ENCODE measurements at places on chromosomes 2 and 18.

DNA sequence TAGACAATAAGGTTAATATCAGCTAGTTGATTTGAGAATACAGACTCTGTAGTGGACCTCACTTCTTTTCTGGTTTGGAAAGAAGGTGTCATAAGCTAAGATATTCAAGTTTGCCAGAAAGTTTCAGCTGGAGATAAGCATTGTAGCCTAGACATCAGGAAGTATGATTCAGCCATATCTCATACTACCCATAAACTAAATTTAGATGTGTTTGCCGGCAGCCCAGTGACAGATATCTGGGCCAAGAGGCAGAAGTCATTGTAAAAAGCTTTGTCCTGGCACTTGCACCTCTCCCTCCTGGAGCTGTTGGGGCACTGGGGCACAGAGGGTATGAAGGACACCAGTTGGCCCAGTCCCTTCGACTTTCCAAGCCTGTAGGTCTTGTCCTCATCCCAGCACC lies 128.0 kb downstream of the EPHA4 start:
- no peak for DNase-seq

DNA sequence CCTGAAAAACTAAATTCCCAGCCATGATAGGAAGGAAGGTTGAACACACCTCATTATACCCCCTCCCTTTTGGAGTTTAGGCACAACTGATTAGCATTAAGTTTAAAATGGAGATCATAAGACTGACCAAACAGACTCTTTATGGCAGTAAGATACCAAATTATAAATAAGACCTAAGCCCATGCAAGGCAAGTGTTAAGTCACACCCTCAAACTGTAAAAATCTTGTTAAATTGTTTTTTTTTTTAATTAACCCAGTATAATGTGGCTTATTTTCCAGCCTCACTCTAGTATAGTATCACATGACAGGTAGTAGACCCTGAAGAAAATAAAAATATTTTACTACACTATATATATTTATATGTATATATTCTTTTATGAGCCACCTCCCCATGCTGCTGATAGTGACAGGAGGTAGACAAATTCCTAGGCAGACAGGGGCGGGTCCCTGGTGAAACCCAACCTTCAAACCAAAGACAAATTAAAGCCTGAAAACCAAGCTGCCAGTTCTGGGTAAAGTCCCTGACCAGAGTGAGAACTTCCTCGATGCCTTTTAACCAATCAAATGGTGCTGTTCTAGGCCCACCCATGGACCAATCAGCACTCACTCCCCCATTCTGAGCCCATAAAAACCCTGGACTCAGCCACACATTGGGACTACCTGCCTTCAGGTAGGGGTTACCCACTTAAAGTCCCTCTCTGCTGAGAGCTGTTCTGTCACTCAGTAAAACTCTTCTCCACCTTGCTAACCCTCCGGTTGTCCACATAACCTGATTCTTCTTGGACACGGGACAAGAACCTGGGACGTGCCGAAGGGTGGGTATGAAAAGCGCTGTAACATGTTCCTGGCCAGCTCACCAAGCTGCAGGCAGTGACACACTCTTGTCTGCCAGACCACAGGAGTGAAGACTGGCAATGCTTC lies 123.9 kb upstream of the B3GNT2 start:
- DNase-seq, result no peak

DNA sequence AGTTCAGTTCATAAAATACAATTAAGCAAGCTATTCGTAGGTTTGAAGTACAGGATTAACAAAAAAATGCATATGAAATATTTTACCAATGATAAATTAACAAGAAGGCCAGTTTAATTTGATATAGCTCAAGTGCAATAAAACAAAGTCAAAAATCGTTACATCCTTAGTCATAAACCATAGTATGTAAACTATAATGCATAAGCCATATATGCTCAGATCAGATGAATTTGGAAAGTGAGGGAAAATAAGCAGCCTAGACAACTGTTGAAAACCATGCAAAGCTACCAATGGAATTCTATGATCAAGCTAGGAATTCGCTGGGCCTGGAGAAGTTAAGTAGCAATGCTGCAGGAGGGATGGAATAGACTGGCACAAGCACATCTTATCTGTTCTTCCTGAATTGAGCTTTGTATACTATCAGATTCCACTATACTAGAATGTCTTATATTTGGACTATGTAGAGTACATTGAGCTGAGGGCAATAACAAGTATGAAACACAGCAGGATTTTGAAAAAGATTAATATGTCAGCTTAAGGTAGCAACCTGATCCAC lies 682.0 kb downstream of the IRS1 start:
- no peak for DNase-seq

DNA sequence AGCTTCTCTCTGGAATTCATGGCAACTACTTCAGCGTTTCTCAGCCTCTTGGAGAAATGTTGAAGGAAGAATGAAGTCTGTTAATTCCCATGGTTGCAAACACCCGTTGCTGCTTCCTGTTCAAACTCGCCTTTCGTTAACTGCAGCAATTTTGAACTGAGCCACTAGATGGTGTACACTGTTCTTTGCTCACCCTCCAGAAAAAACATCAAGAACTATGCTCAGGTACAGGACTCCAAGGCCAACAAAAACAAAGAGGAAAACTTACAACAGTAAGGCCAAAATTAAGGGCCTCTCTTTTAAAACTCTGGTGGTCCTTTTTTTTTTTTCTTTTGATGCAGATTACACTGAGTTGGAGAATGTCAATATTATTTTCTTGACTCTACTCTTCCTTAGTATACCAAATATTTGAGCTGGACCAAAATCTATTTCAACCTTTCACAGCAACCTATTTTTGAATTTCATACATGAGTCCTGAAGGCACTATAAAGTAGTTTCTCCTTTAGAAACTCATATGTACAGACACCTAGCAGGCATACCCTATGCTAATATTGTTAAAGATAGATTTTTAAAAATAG lies 58.2 kb downstream of the KLHL14 start:
- DNase-seq, result peak; percentile 32

GRCh38 chr2:240974771-240975572 lies 23.4 kb upstream of the SNED1 start:
- DNase-seq, result peak; percentile 57

- DNase-seq, result no peak
These were observed 5.2 kb downstream of the DCDC2C start for GRCh38 chr2:3708576-3708975.

GRCh38 chr2:81644189-81644588 lies 1339.6 kb upstream of the LRRTM1 start:
- DNase-seq, result no peak

GRCh38 chr2:48479915-48480314 lies 50.0 kb upstream of the STON1 start:
- DNase-seq, result no peak

DNA sequence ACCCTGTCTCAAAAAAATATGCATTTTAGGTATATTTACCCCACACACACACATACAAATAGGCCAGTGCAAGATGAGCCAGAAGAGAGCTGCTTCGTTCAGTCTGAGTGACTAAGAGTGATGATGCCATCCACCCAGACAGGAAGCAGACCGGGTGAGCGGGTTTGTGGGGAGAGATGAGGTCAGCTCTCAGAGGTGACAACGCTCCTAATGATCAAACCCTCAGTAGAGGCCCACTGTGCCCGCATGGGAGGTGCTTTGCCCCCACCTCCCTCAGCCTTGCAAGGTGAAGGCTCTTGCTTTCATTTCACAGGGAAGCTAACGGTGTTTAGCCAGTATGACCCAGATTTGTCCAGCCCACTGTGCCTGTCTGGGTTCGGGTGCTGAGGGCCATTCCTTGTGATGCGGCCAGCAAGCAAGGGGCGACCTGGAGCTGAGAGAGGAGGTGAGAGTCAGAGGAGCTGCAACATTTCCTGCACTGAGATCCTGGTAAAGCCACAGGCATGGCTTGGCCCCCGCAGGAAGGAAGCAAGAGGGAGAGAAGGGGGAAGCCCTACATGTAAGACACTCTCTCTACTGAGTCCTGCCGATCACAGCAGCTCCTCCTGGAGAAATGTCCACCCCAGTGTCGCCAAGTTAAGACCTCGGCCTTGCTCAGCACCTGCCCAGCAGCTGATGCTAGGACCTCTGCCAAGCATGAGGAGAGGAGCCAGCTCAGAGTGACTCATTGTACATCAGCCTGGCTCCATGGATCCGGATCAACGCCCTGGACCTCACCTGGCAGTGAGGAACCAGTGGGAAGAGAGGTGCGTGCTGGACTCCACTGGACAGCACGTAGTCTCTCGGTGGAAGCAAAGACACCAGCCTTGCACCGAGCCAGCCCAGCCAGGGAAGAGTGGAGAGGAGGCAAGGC lies 37.0 kb downstream of the NIFK start:
- peak; percentile 91 for DNase-seq

DNA sequence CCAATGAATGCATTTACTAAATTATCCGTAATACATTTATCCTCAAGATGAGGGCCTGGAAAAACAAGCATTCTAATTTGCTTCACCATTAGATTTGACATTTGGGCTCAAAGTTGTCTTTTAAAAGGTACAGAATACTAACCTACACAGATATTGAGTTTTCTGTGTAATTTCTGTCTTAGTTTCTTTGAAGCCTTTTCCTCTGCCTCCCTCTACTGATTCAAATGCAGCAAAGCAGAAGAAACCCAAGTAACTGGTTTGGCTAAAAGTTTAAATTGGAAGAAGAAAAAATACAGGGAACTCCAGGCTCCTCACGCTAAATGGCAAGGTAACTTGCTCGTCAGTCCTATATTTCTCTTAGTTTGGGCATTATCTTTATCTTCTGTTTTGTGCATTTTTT lies 53.3 kb upstream of the SLC5A7 start:
- no peak for DNase-seq

- no peak for DNase-seq
These were observed 42.4 kb downstream of the ITGB1BP1 start for GRCh38 chr2:9380702-9381628.

GRCh38 chr18:67359873-67360838 lies 156.4 kb downstream of the DSEL start:
- no peak for DNase-seq

- DNase-seq, result no peak
These were observed 3.4 kb downstream of the DUSP19 start for GRCh38 chr2:183081911-183082310.

DNA sequence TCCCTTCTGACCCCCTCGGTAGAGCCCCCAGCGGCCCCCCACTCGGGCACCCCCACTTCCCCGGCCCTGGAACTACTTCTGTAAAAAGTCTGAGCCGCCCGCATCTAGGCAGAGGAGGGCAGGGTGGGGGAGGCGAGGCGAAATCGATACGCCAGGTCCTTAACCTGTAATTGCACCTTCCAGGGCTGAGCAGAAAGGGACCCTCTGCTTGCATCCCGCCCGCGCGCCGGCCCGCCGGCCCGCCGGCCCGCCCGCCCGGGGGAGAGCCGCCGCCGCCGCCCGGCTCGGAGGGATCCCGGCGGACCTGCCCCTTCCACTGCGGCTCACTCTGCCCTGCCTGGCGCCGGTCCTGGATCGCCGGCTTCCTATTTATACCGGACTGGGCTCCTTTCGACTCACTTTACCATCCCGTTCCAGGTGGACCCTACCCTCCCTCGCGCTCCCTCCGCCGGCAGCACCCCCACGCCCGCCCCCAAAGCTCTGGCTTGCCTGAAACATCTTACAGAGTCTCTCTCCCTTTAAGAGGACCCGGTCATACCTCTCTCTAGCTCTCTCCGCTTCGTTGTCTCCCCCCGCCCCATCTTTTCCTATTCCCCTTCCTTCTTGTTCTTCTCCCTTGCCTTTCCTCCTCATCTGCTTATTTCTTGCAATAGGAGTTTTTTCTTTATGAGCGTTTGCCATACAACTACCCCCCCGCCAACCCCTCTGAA lies 797 bp downstream of the KLHL14 start:
- DNase-seq, result no peak

- DNase-seq, result no peak
These were observed 12.8 kb upstream of the ACTR2 start for GRCh38 chr2:65214843-65215242.

DNA sequence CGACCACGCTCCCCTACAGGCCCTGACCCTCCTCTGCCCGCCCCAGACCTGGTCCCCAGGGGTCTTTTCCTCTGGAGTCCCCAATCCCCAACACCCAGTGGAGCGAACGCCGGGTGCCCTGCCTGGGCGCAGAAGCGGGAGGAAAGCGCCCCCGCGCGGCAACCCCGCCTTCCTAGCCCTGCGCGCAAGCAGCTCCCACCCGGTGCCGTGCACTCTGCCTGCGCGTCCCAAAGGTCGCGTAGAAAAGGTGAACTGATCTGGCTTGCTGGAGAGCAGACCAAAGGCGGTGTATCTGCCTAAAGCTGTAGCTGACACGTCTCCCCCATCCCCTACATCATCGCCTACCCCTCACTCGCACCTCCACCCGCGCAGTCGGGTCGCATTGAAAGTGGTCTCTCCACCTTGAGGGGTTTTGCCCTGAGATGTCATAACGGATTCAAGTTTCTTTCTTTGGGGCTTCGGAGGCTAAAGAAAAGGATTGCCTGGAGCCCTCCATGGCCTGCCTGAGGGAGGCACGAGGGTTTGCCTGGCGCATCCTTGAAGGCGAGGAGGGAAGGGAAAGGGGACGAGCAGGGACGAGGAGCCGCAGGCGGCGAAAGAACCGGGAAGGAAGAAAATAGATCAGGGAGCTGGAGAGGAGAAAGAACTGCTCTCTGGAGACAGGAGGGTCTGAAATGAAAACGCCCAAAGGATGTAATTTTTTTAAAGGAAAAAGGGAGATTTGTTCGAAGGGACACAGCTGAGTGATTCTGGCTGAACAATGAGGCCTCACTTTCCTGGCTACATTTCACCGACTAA lies 5.8 kb downstream of the GAD1 start:
- peak; percentile 46 for DNase-seq

GRCh38 chr2:229800997-229801754 lies 86.8 kb upstream of the DNER start:
- peak; percentile 81 for DNase-seq

DNA sequence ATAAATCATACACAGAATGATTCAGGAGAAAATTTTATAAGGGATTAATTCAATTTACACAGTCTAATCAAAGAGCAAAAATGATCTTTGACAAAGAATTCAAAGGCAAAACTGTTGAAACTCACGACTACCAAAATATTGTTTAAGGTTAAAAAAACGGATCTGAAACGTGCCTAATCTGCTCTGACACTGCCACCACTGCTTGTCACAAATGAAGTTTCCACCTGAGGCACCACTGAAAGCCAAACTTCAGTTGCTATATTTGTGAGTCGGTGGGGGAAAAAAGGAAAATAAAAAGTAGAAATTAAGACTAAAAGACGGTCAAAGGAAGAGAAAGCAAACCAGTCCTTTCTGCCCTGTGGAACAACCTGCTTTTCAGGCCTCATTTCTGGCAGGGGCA lies 140.6 kb upstream of the DNMT3A start:
- DNase-seq, result no peak

DNA sequence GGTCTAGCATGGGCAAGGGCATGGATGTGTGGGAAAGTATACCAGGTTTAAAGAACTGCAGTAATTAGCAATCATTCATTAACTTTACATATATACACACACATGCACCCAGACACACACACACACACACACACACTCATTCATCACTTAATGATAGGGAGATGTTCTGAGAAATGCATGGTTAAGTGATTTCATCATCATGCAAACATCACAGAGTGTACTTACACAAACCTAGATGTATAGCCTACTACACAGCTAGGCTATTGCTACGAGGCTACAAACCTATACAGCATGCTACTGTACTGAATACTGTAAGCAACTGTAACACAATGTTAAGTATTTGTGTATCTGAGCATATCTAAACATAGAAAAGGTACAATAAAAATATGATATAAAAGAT lies 83.6 kb downstream of the COLEC12 start:
- DNase-seq, result no peak

All from activated naive CD4-positive, alpha-beta T cell treated with anti-CD3 and anti-CD28 coated beads, Interleukin-2, amount 10 ng/mL, durations not matched to agents 7 days and 5 days (primary cell).